T-helper 17 cell (primary cell): ENCODE measurements at places on chromosomes 1 and 21. TPM values are rescaled to one million over a fixed set of nuclear protein-coding genes. Genes with fewer than 3 reads are reported as not detected.

BCAR3 gene
- 0.87 TPM for total RNA-seq

UQCRHL gene
- 0.65 TPM for total RNA-seq

COL24A1 gene
- total RNA-seq, result 3.3 TPM

DNA sequence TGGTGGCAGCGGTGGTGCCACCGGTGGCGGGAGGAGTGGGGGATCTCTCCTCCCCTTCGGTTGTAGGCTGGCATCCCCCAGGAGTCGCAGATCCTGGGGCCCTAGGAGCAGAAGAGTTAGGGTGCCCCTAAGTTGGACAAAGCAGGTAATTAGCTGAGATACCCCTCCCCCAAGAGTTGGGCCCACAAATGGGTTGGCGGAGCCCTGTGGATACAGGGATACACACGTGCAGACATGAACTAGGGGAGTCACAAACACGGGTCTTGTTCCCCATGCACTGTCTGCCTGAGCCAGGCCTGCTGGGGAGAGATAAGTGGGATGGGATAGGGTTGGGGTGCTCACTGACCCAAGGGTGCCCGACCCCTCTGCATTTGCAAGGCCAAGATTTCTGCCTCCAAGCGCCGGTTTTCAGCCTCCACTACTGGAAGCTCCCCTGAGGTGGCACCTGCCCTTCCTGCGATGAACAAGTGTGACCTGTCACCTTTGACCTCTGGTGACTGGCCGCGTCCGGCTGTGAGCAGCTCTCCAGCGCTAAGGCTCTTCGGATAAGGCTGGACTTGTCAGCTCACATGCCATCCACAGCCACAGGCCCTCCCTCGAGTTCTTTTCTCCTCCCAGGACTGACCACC is 1.8 kb downstream of the CCDC17 start:
- H3K4me3 ChIP-seq, result no peak overlapping the region
- peaks cover 2% of the 10 kb centered on the region for H3K4me1 ChIP-seq
- peak overlapping the region; percentile 78 for H3K27ac ChIP-seq
- no peaks in the 10 kb centered on the region for H3K27me3 ChIP-seq

DNA sequence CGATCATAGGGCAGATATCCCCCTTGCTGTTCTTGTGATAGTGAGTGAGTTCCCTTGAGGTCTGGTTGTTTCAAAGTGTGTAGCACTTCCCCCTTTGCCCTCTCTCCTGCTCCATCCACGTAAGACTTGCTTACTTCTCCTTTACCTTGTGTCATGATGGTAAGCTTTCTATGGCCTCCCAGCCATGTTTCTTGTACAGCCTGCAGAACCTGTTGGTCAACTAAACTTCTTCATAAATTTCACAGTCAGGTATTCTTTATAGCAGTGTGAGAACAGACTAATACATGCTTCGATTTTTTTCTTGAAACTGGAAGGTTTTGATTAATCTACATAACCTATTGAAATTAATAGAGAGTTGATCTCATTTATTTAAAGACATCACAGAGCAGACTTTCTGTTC is 302.5 kb upstream of the PBX1 start:
- H3K4me3 ChIP-seq, result no peak overlapping the region
- H3K27me3 ChIP-seq, result no peaks in the 10 kb centered on the region
- H3K36me3 ChIP-seq, result no peaks in the 10 kb centered on the region

GRCh38 chr1:58481962-58482361 is 64.6 kb downstream of the OMA1 start:
- H3K27me3 ChIP-seq, result no peaks in the 10 kb centered on the region
- no peak overlapping the region for H3K27ac ChIP-seq
- no peak overlapping the region for H3K4me3 ChIP-seq

DNA sequence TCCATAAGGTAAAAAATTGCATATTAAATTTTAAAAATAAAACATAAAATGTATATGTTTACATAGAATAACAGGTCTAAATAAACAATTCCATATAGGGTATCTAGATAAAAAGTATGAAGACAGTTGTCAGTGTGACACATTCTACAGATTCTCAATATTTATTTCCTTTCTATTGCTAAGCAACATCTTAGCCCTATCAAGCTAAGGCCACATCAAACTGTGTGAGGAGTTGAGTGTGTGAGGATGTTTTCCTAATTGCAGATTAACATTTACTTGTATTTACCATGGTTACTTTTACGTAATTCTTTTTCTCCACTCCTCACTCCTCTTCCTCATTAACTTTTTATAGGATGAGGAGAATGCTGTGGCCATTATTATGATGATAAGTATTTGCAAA is 41.9 kb upstream of the MCOLN3 start:
- H3K4me1 ChIP-seq, result peaks cover 8% of the 10 kb centered on the region
- no peak overlapping the region for H3K27ac ChIP-seq
- H3K4me3 ChIP-seq, result no peak overlapping the region
- H3K36me3 ChIP-seq, result peaks cover 6% of the 10 kb centered on the region
